H1 (cell line): ENCODE measurements at places on chromosomes 11 and 22. TPM values are rescaled to one million over a fixed set of nuclear protein-coding genes. Genes with fewer than 3 reads are reported as not detected.

DNA sequence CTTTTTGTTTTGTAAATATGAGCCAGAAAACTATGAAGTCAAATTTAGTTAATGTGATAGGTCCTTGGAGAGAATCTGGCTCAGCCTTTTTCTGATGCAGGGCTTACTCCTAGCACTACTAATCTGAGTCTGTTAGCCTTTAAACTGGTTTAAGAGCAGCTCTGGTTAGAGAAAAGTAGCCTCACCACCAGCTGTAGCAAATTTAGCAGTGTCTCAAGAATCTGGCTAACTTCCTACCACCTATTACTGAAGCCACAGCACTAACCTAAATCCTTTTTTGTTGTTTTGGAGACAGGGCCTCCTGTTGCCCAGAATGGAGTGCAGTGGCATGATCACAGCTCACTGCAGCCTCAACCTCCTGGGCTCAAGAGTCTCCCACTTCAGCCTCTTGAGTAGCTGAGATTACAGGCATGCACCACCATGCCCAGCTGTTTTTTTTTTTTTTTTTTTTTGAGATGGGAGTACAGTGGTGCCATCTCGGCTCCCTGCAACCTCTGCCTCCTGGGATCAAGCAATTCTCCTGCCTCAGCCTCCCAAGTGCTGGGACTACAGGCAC is 13.9 kb downstream of the RBM4B start:
- no peak for DNase-seq

DNA sequence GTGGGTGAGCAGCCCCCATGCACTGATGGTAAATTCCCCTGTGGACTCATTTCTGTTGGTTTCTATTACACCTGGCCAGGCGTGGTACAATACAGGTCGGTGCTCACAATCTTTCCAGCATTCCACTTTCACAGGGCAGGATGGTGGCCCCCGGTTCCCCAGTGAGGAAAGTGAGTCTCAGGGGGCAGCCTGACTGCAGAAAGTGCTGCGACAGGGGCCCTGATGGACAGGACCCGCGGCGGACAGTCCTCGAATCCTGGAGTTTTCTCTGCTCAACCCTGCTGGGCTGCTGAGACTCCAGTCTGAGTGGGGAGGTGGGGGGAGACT is 3.1 kb upstream of the PGGHG start:
- DNase-seq = no peak

DNA sequence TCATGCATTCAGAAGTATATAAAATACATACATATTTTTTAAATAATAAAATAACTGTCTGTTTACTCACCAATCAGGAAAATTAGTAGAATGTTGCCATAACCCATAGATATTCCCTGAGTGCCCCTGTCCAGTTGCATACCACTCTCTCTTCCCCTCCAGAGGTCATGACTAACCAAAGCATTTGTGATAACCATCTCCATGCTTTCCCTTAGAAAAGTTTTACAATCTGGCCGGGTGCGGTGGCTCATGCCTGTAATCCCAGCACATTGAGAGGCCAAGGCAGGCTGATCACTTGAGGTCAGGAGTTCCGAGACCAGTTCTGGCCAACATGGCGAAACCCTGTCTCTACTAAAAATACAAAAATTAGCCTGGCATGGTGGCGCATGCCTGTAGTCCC is 33.2 kb upstream of the LDHA start:
- DNase-seq = no peak

DNA sequence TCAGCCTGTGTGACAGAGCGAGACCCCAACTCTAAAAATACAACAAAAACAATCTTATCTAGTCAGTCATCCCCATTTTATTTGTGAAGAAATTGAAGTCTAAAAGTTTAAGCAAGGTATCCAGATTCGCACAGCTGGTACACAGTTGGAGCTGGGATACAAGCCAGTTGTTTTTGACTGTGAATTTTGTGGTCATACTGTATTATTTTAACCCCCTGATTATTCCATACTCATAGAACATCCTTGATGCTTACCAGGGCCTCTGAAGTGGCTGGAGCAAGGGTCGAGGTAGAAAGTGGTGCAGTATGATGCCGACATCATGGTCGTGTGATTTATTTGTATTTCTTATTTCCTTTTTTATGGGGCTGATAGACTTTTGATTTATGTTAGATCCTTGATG is 50.0 kb downstream of the BID start:
- DNase-seq = no peak

DNA sequence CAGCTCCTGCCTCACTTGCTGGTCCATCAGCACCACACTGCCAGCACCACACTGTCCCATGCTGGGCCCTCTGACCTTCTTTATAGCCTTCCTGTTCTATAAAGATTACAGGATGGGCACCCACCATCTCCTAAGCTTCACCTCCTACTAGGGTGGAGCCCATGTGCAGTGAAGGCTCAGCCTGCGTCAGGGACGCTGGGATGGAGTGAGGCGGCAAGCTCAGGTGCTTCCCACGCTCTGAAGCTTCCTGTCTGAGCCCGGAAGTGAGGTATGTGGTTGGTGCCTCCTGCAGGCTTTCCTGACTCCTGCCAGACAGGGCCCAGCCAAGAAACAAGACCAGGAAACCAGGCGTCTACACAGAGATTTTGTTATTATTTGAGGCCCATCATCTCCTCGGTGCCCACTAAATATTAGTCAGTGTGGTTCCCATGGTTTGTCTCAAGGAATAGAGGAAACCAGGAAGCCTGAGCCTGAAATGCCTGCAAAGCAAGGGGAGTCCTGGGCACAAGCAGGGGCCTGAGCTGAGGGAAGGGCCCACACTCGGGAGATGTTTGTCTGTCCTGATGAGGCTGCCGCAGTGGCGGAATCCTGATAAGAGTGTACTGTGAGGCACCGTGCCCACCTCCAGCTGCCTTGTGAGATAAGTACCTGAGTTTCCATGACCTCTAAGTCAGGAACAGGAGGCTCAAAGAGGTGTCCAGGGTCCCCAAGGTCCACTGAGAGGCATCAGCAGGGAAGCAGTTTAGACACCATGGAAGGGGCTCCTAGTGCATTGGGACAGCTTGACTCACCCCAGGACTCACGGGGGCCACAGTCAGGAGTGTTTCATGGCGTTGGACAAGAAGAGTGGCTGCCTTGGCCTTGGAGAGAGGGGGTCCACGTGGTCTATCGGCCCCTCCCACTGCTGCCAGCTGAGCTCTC is 22.0 kb downstream of the RSPH14 start:
- no peak for DNase-seq

DNA sequence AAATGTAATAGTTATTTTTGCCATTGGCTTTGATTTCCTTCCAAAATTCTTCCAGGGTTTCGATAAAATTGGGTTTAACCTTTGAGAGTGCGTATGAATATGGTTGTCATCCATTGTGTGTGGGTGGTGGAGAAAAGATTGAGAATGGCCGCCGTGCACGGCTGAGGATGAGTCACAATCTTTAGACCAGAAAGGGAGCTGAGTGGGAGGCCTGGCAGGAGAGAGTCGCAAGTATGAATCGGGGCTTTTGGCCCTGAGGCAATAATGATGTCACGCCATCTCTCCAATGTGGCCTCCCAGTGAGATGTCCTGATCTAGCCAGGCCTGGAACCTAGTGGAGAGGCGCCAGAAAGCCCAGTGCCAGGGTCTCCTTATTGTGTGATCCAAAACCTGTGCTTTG is 33.1 kb upstream of the SMPD1 start:
- DNase-seq = no peak

DNA sequence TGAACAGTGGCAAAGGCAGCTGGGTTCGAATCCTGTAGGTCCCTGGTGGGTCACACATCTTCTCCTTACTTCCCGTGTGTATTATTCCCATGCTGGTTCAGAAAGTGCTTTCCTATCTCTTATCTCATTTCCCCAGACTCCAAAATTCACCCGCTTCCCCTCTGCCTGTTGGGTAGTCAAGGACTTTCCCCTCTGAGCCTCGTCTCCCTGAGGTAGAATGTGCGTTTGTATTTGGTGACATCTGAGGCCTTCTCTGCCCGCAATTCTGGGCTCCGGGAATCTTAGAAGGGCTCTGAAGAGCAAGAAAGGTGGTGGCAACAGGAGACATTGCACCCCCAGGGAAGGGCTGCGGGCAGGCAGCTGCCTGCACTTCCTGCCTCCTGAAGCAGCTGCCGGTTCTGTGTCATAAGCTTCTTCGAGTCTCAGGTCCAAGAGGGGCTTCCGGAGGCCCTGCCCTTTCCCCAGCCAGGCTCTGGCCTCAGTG is 5.9 kb downstream of the LRRC32 start:
- no peak for DNase-seq

DNA sequence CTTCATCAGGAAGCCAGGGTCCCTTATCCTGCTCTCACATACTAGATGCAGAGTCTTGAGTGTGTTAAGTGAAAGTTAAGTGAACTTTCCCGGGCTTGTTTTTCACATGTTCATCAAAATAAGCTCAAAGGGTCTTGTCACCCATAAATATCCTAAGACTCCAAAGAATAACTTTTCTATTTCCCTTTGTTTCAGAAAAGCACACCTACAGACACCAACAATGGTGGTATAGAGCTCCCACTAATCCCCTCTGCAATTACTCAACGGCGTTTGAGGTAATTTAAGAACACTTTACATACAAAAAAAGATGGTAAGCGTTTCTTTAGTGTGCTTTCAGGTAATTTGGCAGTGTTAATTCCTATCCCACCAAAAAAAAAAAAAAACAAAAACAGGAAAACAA is 2.5 kb downstream of the PRR14L start:
- DNase-seq = no peak

DNA sequence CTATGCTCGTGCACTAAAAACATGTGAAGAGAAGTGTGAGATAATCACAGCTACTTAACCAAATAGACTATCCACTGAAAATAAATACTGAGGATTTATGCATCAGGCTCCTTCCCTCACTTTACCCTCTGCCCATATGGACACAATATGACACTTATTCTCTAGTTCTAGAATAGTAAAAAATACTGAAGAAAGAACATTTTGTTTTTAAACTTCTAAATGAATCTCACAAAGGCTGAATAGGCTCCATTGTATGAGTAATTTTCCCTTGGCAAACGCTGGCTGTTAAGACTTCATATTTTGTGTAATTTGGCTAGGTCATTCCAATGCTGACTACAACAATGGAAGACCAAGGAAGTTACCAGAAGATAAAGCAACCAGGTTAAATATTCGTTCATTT is 9.9 kb downstream of the HPS5 start:
- no peak for DNase-seq

DNA sequence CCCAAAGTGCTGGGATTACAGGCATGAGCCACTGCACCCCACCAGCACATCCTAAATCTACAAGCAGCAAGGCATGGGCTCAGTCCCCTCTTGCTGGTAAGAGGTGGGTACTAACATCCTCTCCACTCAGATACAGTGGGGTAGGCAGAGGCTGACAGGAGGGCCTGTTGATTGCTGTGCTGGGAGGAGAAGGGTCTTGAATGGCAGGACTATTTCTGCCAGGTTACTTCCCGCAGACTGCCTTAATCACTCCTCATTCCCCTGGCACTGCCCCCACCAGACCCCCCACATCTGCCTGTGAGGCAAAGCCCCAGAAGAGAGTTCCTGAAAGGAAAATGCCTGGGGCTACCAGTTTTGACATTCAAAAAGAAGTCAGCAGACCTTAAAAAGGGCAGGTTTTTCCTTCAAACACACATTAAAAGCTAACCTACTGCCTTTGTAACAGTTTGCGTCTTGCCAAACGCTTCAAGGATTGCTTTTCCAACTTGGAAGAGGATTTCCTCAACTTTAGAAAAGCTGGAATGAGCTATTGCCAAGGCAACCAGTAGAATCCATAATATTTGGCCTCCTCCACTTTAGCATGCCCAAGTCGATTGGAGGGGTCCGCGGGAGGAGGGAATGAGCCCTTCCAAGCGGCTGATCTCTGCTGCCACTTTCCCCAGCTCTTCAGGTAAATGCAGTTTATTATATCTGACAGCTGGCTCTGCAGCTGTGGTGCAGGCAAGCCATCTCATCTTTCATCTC is 62.0 kb downstream of the FDX1 start:
- DNase-seq = peak; percentile 39

GRCh38 chr22:49179886-49180682 is 647.6 kb downstream of the BRD1 start:
- no peak for DNase-seq

GRCh38 chr11:19872512-19873145 is 160.0 kb downstream of the NAV2 start:
- peak; percentile 23 for DNase-seq

- DNase-seq = no peak
Observed at GRCh38 chr11:11420191-11420898, 67.3 kb upstream of the CSNK2A3 start.

DNA sequence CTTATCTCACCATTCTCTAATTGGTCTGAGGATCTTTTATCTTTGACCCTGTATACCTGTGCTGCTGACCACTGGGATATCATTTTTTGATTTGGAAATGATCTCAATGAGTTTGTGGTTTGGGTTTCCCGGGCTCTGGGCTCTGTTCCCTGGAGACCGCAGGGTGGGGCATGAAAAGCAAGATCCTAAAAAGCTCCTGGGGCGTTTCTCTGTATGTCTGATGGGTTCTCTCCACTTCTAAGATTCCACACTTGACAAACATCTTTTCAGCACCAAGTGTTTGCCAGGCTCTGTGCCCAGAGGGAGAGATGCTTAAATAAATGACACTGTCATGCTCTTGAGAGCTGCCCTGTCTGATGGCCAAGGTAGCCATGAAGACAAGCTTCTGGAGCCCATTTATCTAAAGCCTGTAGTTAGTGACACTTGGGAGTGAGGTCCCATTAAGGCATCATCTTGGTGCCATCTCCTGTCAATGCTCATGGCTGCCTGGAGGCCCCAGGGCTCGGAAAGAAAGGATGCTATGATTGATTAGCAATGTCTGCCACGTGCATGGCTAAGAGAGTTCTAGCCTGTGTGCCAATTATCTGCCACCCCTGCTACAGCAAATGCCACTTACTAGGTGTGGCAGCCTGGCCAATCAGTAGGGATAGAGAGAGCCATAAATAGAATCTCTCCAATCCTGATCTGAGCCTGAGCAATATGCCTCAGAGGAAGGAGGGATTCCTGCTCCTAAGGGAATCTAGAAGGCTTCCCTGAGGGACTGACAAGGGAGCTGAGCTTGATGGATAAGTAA is 531.6 kb downstream of the MN1 start:
- DNase-seq = no peak

OR4D5 gene
- not detected in 2 replicates for total RNA-seq

SLC2A11 gene
- total RNA-seq = 12.5 and 13.2 TPM in 2 replicates

GAS2L1 gene
- total RNA-seq = 9.7 and 10.1 TPM in 2 replicates

GLYATL1 gene
- 10.7 and 11.5 TPM in 2 replicates for total RNA-seq

NXPE2 gene
- 0.29 TPM in 1 of 2 replicates, not detected in the other for total RNA-seq

FAM181B gene
- total RNA-seq = 0.37 and 0.42 TPM in 2 replicates

IGSF22 gene
- total RNA-seq = not detected in 2 replicates
